NCI-H2081 (cell line): ENCODE measurements at places on chromosomes 13 and 19.

DNA sequence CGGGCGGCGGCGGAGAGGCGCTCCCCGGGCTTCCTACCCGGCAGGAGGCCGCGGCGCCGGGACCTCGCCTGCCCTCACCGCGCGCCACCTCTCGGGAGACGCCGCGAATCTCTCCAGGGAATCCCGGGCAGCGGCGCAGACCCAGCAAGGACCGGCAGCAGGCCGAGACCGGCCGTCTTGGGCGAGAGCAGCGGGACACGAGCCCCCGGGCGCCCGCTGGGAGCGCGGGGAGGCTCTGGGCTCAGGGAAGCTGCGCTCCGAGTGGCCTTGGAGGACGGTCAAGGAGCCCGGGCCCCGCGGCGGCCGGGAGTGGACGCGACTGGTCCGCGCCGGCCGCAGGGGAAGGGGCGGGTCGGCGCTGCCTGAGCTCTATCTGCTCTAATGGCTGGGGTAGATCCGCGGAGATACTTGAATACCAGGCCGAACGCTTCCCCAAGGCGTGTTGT lies 14.7 kb downstream of the CDX2 start:
- DNase-seq, result no peak

- DNase-seq, result no peak
Measured at GRCh38 chr19:9741476-9742171, 26.9 kb downstream of the ZNF846 start.

- DNase-seq, result no peak
Measured at GRCh38 chr13:103184413-103184812, 118.2 kb upstream of the SLC10A2 start.

DNA sequence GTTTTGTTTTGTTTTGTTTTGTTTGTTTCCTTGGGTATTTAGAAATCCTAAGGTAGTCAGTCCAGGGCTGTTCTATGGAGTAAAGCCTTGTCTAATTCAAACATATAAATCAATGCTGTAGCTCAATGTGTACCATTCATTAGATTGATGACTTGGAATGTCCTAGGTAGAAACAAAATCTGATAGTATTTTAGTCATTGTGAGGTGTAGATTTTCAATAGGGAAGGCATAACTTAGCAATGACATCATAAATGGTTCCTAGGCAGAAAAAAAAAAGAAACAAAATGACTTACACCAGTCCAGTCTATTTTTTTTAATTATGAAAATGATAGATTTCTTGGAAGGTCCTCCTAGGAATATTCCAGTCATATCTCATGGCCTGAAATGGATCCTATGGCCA lies 189.9 kb downstream of the SPRY2 start:
- no peak for DNase-seq
